ENCODE measurements at places on chromosomes 16 and 17.

DNA sequence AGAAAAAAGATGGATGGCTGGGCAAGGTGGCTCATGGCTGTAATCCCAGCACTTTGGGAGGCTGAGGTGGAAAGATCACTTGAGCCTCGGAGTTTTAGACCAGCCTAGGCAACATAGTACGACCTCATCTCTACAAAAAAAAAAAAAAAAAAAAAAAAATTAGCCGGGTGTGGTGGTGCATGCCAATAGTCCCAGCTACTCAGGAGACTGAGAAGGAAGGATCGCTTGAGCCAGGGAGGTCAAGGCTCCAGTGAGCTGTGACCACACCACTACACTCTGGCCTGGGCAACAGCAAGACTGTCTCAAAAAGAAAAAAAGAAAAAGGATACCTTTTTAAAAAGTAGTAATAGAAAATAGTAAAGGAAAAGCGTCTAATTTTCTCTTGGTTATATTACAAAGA is 20.7 kb downstream of the ZNF652 start:
- DNase-seq: no peak

GRCh38 chr16:66240088-66240487 is 126.4 kb upstream of the CDH5 start:
- DNase-seq: no peak

GRCh38 chr16:63385714-63386432 is 1349.6 kb upstream of the CDH8 start:
- DNase-seq: no peak

DNA sequence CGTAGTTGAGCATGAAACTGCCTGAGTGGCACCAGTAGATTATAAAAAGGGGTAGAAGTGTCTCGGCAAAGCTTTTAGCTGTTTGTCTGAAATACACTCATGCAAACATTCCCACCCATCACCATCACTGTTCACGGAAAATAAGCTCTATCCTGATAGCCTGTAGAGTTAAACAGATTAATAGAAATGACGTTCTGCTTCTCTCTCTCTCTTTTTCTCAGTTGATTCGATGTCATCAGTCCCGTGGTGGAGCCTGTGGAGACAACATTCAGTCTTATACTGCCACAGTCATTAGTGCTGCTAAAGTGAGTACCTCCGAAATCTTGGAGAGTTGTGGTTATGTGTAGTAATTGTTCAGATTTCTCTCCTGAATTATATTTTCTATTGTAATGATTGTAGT is 224.7 kb downstream of the BCAS3 start:
- DNase-seq: no peak

GRCh38 chr17:4632581-4632920 is 8.9 kb downstream of the ALOX15 start:
- DNase-seq: no peak

DNA sequence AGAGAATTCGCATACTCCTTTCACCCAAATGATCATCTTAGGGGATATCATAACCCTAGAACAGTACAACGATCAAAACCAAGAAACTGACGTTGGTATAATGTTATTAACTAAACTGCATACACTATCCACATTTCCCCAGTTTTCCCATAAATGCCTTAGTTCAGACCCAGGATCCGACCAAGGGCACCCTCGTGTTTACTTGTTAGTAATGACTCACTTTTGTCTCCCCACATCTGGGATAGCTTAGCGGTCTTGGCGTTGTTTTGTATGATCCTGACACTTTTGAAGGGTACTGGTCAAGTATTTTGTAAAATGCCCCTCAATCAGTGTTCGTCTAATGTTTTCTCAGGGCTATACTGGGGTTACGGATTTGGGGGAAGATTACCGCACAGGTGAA is 8.0 kb downstream of the HS3ST3A1 start:
- DNase-seq: no peak

GRCh38 chr17:62767997-62768396 is 40.1 kb downstream of the MARCHF10 start:
- no peak for DNase-seq

GRCh38 chr16:70681382-70682238 is 4.2 kb downstream of the MTSS2 start:
- DNase-seq: no peak

GRCh38 chr17:41792845-41793783 is 6.6 kb upstream of the JUP start:
- DNase-seq: no peak

GRCh38 chr17:68299817-68300216 is 8.5 kb downstream of the ARSG start:
- DNase-seq: no peak

DNA sequence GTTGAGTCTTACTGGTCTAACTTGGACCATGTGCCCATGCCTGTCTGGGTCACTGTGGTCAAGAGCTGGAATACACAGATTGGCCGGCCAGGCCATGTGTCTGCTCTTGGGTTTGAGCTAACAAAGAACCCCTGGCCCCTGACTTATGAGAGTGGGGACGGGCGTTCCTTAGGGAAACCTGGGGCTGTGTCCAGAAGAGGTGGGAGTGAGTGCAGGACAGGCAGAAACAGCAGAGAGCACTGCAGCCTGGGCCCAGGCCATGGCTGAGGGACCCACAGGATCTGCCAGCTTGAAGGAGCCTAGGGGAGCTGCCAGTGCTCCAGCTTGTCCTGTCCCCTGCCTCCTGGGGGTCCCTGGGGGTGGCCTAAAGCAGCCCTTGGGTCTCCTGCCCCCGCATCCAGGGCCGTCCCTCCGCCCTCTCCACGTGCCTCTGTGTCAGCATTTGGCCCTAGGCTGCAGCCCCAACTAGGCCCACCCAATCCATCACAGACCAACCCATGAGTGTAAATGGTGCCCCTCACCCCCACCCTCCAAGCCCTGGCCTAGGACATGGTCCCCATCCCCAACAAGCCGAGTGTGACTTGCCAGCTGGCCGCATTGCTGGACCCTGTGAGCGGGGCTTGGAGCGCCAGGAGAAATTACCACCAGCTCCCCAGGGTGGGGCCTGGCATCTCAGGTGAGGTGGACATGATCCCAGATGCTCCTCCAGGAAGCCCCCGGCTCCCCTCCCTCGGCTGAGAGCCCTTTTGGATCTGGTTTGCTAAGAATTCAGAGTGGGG is 12.5 kb upstream of the DRC7 start:
- no peak for DNase-seq

- DNase-seq: no peak
These were observed 556.2 kb upstream of the EEF2KMT start for GRCh38 chr16:5653789-5654188.

DNA sequence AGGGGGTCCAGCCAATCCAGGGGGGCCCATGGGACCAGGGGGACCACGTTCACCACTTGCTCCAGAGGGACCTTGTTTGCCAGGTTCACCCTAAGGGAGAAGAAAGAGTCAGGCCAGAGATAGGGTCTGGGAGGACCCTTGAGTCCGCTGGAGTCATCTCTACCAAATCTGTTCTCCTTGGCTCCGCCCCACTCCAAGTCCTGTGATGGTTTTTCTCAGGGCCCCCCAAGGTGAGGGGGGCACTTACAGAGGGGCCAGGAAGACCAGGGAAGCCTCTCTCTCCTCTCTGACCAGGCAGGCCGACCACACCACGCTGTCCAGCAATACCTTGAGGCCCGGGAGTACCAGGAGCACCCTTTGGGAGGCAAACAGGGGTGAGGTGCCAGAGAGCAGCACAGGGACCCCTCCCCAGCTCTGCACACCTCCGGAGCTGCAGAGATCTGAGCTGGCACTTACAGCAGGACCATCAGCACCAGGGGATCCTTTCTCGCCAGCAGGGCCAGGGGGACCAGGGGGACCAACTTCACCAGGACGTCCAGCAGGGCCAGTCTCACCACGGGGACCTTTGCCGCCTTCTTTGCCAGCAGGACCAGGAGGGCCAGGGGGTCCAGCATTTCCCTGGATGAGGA is 12.4 kb downstream of the COL1A1 start:
- DNase-seq: no peak

- no peak for DNase-seq
These were observed 32.4 kb downstream of the SCNN1B start for GRCh38 chr16:23334457-23334853.

- no peak for DNase-seq
These were observed 34.4 kb downstream of the WWP2 start for GRCh38 chr16:69796285-69797118.

DNA sequence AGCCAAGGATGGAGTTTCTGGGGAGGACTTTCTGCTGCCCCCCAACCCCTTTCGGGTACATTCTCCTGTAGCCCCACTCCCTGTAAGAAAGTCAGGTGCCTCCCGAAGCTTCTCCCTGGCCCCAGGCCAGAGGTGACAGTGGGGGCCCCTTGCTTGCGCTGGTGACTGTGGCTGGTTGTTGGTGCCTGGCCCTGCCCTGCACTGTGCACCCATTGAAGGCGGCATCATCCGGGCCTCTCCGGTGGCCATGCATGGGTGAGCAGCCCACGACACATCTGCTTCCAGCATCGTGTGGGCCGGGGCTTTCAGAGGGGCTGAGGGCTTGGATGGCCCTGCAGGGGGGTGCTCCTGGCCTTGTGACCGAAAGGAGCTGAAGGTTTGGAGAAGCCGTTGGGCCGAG is 297.0 kb downstream of the SEC14L1 start:
- DNase-seq: no peak

GRCh38 chr16:57797526-57798266 is 4.6 kb downstream of the KIFC3 start:
- no peak for DNase-seq

DNA sequence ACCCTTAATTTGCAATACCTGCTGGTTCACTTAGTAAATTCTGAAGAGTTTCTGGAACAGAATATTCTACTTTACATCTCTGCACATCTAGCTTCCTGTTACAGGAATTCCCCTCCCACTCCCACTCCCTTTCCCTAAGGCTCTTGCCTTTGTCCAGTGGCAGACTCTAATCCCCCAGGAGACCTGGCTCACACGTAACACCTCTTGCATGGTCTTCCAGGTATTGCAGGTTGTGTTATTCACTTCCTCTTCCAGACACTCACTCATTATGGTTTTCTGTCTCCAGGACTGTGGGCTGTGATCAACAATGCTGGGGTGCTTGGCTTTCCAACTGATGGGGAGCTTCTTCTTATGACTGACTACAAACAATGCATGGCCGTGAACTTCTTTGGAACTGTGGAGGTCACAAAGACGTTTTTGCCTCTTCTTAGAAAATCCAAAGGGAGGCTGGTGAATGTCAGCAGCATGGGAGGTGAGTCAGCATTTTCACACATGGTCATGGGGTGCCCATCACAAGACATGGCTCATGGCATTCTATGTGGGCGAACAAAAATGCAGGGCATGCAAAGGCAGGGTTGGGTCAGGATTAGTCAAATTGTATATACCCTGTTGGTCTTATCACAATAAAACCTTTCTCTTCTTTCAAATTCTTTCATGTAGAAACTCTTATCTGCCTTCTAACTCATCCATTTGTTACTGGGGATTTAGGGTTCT is 35.8 kb downstream of the HSD17B2 start:
- no peak for DNase-seq

GRCh38 chr17:28033972-28034714 is 8.3 kb upstream of the NLK start:
- peak; percentile 69 for DNase-seq

- DNase-seq: no peak
These were observed 1.3 kb downstream of the ZNF652 start for GRCh38 chr17:49360796-49361128.

DNA sequence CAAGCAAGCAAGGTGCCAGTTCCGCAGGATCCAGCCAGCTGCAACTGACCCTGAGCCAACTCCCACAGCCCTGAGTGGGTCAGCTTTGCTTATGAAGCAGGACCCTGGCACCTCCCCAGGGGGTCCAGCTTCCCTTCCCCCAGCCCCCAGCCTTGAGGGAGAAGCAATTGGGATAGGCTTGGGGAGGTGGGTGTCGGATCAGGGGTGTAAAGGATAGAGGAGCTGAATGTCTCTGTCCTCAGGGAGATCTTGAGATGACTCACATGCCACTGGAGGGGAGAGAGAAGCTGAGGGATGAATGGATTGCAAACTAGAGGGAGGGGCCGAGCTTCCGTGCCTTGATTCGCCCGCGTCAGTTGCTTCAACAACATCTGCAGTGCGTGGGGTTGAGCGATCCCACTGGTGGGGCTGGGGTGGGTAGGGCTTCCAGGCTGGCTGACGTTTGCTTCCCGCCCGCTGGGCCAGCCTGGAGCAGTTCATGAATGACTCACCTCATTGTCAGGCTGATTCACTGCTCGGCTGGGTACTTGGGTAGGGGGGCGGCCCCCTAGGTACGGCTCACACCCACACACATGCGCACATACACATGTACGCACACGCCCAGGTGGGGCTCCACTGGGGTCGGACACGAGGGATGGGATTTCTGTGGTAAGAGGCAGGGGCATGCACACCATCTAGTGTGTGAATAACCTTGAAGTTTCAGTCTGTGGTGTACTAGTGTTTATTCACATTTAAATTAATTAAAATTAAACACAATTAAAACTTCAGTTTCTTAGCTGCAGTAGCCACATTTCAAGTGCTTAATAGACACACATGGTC is 3.6 kb upstream of the HROB start:
- DNase-seq: peak; percentile 96

DNA sequence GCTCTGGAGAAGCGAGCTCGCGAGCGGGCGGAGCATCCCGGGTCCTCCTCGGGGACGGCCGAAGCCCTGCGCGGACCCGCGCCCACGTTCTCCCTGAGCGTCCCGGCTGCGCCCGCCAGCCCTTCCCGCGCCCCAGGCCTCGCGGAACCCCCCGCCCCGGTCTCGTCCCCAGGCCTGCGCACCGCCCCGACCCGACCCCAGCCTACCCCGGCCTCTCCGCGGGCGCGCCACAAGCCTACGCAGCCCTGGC is 159 bp downstream of the USP36 start:
- DNase-seq: no peak

DNA sequence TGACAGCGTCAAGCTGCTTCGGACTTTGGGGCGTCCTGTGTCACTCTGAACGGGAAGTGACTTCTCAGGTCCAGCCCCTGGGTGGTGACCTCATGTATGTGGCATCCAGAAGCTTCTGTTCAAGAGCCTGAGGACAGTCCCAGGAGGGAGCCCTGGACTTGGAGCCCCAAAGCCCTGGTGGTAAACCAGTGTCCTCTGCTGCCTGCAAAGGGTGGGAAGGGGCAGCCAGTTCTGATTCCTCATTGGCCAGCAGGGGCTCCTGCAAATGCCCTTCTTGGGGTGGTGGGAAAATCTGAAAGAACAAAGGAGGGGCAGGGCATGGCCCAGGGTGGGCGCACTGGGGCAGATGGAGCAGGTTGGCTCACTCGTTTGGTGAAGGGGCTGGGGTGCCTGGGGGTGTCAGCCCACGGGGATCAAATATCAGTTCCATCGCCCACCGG is 1.6 kb downstream of the OSGIN1 start:
- peak; percentile 26 for DNase-seq

DNA sequence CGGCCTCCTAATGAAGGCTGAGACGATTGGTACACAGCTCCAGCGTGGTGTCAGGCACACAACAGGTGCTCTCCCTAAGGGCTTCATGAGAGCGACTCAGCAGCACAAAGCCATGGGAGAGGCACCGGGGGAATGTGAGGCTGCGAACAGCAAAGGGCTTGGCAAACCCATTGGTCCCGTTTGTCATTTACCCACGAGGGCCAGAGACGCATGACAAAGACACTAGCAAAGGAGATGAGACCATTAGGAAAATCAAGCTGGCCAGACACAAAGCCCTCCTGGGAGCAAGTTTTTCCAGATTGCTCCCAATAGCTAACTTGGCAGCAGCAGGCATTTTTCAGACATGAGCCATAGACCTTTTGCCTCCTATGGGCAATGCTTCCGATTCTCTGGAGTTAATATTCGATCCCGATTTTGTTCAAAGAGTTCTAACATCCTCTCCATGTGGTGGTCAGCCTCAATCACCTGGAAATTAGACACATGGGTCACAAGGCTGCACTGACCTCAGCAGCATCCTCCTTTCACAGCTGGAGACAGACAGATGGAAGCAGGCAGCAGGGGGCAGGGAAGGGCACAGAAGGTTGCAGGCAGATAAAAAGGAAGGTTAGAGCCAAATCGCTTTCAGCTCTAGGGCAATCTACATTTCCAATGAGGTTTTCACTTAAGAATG is 38.2 kb downstream of the TK2 start:
- DNase-seq: peak; percentile 71

All from GM04503 (cell line).